ENCODE measurements at places on chromosomes 1 and 21.

DNA sequence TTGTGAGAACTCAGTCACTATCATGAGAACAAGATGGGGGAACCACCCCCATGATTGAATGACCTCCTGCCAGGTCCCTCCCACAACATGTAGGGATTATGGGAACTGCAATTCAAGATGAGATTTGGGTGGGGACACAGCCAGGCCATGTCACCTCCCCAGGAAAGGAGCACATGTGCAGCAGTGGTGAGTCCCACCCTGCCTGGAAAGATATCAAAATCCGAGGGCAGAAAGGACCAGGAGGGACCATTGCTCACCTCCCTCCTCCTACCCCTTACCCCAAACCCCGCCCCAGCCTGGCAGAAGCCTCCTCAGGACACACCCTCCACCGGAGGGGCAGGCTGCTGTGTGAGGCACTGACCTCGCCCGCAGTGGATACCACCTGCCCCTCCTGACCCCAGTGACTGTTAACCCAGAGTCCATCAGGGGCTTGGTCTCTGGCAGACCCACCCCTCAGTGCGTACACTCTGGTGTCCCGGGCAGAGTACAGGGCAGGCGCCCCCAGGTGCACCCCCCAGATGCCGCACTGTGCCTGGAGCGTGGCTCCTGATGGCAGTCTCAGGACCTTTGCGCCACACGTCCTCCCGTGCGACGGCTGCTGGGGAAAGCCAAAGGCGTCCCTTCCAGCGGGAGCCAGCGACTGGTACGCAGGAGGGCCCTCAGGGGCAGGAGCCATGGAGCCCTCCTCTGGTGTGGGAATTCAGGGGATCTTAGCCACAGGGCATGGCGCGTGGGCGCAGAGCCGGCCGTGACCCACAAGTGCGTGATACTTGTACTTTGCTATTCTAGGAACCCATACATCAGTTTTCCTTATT, 20.9 kb downstream of the PDXK start:
- DNase-seq: no peak

GRCh38 chr1:39615086-39615673, 24.3 kb downstream of the HEYL start:
- DNase-seq: no peak

DNA sequence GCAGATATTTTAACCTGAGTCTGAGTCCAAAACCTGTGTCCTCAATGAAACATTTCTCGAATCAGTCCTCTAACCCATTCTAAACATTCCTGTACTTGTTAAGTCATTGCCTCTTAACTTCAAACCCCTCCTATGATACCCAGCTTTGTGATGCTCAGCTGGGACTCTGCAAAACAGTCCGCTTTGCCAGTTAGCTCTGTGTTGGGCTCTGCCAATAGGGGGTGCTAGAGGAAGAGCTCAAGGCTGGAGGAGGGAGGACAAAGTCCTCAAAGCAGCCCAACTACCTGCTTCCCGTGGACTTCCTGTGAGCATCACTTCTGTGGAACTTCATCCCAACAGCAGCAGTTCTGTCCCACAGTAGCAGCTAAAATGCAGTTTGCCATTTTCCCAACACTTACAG, 38.1 kb upstream of the SYT14 start:
- DNase-seq: no peak

DNA sequence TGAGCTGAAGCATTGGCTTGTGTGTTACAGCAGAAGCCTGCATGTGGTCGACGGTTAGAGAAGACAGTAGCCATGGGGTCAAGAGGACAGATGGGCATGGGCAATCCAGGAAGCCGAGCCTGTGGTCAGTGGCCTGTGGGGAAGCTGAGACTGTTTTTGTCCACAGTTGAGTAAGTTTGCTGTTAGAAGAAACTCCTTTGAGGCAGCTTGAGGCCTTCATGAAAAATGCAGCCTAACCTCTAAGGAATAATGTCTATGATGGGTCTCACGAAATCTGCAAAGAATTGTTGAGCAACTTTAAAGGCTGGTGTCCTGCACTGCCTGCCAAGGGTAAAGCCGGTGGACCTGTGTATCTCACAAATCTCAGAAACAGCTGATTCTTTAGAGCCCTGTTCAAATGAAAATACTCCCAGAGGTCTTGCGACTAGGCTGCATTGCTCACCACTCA, 322.4 kb downstream of the SETD4 start:
- no peak for DNase-seq

DNA sequence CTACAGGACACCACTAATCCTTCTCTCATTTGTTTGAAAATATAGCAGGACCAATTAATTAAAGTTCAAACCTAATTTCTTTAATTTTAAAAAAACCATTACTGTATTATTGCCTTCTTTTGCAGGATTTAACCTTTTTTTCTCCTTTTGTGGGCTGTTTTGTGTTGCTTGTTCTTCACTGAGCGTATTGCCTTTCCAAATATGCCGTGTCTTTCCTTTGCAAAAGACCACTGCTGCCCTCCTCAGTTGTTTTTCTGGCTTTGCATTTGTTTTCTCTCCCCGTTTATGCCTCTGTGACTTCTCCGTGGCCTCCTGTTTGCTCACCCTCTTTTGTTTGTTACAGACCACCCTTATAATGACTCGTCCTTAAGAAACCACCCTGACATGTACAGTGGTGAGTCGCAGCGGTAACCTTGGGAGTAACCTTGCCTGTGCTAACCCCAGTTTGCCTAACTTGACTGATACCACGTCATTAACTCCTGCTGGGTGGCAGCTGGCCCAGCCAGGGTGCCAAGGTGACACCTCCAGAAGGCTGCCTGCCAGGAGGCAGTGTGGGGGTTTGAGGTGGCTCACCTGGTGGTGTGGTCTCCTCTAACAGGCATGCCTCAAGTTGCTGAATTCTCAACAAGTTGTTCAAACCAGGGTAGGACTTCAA, 81.1 kb upstream of the CNTN2 start:
- no peak for DNase-seq

GRCh38 chr21:45533361-45533845, 8.8 kb downstream of the SLC19A1 start:
- no peak for DNase-seq

DNA sequence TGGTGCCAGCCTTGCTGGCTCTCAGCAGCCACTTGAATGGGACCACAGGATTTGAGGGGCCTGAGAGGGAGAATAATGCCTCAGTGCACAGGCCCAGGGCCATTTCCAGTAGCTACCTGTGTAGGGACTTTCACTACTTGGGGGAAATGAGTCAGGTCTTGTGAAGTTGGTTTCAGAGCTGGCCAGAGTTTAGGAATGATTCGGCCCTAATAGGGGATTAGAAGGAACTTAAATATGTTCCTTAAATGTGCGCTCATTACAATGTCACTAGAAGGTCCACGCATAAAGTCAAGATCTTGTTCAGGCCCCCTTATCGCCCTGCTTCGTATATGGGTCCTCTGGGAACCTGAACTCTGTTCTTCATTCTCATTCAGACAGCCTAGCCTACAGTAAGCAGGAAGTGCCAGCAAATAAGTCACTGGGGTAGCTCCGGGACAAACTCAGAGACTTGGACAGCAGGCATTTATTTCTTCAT, 5.6 kb upstream of the AKR1A1 start:
- DNase-seq: no peak

DNA sequence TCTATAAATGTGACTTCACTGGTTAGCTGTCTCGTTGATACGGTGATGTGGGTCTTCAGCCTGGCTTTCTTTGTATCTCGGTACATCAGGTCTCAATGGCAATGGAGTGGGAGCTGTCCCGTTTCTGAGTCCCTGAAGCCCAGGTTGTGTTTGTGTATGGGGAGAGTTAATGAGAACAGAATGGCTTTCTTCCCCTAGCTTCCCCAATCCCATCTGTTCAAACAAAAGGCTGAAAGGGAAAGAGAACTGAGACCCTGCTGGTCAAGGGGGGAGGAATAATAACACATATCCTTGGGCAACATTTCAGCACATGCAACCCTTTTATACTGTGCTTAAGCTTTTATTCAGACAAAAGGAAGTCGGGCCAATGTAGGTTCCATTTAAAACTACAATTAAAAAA, 28.4 kb upstream of the CASQ2 start:
- no peak for DNase-seq

- DNase-seq: no peak
These were observed 61.9 kb downstream of the DNTTIP2 start for GRCh38 chr1:93816970-93817678.

DNA sequence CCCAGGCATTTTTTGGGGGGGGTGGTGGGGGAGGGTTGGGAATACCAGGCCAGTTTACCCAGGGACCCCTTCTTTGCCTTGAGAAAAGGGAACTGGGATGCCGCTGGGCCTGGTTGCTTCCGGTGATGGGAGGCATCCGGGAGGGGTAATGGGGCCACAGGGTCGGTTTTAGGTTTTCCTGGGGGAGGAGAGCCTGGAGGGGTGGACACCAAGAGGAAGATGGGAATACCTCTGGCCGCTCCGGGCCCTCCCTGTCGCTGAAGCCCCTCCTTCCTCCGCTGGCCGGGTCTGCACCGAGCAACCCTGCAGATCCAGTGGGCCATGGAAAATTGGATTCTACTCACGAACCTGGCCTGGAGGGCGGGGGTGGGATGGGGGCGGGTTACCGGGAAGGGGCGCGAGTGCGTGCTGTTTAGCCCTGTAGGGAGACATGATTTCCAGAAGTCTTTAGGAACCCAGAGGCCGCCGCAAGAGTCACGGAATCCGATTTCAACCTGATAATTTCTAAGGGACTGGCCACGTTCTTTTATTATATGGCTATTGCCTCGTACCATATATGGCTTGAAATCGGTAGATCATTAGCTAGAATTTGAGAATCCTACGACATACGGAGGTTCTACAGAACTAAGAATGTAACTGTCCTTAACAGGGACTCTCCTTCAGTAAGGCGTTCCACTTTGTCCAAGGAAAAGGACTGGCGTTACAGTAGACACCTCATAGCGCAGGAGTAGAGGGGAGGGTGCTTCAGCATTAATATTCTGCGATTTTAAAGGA, 749 bp downstream of the AKIRIN1 start:
- peak; percentile 51 for DNase-seq

DNA sequence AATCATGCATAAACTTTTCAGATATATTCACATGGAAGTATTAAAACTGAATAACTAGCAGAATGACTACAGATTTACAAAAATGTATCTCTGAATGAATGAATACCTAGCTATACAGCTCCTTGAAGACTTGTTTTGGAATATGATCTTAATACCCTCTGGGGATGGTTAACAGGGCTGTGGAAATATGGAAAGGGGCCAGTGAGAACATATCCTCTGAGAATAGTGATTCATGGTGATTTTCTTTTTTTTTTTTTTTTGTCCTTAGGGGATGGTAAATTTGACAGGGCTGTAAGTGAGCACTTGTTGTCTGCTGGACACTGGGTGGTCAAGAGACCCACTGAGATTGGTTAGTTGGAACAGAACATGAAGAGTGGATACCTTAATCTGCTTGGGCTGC, 80.7 kb upstream of the HP1BP3 start:
- DNase-seq: no peak

DNA sequence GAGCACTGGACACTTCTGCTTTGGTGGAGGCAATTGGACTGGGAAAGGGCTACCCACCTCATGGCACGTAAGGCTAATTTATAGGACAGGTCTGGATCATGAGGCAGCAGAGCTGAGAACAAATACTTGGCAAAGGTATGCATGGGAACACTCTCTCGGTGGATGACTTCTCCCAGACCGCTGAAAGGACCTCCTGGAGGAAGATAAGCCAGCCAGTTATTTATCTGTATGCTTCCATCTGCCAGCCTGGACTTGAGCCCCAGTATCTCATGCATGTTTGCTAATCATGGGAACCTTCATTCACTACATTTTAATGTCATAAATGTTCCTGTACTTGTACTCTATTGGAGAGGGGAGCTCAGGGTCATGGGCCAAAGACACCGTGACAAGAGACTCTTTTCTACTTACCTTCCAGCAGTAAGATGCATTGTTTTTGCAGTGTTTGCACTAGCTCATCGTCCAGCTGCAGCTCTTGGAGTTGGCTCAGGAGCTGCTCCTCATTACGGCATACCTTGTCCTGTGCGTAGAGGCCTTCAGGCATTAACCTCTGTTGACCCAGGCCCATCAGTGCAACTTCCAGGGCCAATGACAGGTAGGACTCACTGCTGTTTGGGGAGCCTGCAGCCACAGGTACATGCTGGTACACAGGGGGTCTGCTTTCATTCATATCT, 23.7 kb downstream of the UROD start:
- no peak for DNase-seq

DNA sequence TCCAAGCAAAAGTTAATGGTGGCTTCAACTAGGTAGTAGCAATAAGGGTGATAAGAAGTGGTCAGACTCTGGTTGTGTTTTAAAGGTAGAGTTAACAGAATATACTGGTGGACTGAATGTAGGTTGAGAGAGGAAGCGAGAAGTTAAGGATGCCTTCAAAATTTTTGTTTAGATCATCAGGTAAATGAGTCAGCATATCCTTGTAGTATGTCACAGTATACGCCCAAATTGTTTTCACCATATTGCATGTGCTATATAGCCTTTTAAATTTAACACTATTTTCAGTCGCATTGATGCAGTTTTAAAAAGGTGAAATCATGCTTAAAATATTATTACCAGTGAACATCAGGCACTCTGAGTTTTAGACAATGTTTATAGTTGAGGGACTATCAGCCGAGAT, 74.6 kb downstream of the RBM11 start:
- no peak for DNase-seq

DNA sequence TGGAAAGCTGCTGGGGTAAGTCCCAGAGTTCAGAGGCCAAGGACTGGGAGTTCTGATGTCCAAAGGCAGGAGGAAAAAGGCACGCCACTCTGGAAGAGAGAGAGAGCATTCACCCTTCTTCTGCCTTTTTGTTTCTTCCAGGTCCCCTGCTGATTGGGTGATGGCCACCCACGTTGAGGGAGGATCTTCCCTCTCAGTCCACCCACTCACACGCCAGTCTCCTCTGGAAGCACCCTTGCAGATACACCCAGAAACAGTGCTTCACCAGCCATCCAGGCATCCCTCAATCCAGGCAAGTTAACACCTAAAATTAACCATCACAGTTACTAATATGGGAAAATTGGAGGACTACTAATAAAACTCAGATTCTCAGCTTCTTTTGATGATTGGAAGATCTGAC, 66.1 kb upstream of the PARP1 start:
- DNase-seq: no peak

- no peak for DNase-seq
These were observed 6.4 kb upstream of the PEF1 start for GRCh38 chr1:31651089-31651420.

DNA sequence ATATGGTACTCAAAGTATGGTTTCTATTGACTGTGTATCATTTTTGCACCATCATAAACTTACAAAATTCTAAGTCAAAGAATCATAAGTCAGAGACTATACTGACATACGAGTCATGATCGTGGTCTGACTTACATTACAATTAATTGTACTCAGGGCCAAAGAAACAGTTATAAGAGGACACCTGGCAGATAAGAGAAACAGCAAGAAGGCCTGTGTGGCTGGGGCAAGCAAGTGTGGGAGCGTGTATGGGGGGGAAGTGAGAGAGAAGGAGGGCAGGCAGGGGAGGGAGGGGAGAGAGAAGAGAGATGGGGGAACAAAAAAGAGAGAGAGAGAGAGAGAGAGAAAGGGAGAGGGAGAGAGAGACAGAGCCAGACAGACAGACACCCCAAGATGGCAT, 70.9 kb downstream of the RERE start:
- DNase-seq: no peak

DNA sequence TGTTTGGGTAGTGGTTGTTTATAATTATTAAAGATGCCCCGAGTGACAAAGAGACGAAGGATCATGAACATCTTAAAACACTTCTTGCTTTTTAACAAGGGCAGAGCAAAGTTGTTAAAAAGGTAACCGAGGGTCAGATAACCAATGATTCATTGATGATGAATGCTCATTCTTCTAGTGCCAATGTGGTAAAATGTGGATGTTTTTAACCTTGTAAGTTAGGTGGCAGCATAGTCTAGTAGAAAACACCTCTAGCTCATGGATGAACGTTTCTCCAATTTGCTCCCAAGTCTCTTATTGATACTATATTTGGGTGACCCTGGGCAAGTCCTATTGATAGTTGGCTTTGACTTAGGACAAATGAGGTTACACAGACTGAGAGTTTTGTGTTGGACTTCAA, 167.9 kb downstream of the KIF26B start:
- no peak for DNase-seq

All from NCI-H526 (cell line).